Stromal cell of bone marrow (primary cell): ENCODE measurements at places on chromosomes 1 and 21.
A peak's percentile ranks its signal among the peaks of the same experiment; 100 is the strongest.

DNA sequence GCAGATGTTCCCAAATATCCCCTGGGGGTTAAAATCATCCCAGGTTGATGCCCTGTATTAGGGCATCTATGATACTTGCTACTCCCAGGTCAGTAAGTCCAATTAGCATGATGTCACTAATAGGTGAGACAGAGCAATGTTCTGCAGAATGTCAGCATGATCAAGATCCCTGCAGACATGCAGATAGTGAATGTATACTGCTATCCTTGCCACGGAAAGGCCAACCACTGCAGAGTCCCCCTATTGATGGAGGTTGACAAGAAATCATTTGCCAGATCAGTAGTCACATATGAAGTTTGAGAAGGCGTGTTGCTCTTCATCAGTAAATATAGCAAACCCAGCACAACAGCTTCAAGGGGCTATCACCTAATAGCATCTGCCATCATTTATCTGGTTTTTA lies 97.4 kb downstream of the SETD4 start:
- DNase-seq: no peak

DNA sequence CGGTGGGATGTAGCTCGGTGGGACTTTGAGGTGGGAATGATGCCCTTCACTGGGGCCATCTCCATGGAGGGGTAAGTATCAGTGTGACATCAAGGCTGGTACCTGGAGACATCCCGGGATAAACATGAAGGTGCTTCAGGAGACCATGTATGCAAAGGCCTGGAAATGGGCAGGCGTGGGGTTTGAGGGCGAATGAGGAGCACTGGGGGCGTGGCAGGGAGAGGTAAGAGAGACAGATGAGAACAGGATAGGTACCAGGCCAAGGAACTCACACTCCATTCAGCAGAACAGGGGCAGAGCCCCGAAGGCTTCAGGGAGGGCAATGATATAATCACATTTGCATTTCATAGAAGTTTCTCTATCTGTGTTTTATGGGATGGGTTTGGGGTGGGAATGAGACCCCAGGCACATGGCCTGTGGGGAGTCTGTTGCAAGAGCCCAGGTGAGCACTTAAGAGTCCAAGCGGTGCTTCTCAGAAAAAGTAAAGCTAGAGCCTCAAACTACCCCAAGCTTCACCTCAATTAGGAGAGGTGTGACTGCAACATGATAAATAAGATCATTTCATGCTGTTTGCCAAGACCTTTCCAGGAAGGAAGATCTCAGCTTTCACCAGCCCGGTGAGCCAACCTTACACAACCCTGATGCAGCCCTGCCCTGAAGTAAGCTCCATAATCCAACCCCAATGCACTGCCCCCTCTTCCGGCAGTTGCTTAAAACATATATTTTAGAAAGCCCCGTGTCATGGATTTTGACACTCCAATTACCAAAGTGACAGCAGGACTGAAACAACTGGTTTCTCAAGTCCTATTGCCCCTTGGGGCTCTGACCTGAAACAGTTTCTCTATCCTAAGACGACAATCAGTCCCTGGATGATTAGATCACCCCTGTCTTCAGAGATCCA lies 7.4 kb downstream of the S100A9 start:
- DNase-seq: no peak

GRCh38 chr1:151512801-151513625 lies 1.8 kb downstream of the CGN start:
- no peak for DNase-seq

DNA sequence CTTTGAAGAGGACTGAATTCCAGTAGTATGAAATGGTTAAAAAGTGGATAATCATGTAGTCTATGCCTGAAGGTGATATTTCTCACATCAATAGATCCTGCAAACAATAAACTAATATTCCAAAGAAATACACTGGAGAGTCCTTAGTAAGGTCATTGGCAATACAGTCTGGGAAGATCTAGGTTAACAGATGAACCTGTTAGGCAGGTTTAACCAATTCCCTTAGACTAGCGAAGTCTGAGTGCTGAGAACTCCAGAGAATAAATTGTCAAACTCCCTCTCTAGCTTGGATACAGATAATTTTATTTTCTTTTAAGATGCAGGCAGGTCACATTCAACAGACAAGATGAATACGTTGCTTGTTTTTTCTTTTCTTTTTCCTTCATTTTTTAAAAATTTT lies 2.4 kb downstream of the GPR157 start:
- no peak for DNase-seq

DNA sequence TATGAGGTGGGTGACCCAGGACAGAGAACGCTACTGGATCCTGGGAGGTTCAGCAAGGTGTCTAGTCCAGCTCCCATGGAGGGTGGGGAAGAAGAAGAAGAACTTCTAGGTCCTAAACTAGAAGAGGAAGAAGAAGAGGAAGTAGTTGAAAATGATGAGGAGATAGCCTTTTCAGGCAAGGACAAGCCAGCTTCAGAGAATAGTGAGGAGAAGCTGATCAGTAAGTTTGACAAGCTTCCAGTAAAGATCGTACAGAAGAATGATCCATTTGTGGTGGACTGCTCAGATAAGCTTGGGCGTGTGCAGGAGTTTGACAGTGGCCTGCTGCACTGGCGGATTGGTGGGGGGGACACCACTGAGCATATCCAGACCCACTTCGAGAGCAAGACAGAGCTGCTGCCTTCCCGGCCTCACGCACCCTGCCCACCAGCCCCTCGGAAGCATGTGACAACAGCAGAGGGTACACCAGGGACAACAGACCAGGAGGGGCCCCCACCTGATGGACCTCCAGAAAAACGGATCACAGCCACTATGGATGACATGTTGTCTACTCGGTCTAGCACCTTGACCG lies 8.6 kb upstream of the PIGV start:
- DNase-seq: no peak

DNA sequence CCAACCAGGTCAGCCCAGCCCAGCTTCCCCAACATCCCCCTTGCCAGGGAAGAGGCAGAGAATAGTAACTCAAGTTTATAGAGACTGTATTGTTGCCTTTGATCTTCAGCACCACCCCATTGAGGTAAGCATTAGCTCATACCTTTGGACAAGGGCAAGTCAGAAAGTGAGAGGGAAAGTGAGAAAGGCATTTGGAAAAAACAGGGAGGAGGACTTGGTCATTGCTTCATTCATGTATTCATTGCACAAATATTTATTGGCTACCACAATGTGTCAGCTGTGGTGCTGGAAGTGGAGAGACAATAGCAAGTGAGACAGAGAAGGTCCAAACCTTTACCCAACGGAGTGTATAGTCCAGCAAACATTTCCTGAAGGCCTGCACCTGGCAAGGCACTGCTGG lies 561.2 kb downstream of the KIF26B start:
- DNase-seq: peak; percentile 66
